Right ventricle myocardium inferior (tissue), 1 donor: ENCODE measurements at places on chromosomes 1 and 21. TPM values are rescaled to one million over a fixed set of nuclear protein-coding genes. Genes with fewer than 3 reads are reported as not detected.

DNA sequence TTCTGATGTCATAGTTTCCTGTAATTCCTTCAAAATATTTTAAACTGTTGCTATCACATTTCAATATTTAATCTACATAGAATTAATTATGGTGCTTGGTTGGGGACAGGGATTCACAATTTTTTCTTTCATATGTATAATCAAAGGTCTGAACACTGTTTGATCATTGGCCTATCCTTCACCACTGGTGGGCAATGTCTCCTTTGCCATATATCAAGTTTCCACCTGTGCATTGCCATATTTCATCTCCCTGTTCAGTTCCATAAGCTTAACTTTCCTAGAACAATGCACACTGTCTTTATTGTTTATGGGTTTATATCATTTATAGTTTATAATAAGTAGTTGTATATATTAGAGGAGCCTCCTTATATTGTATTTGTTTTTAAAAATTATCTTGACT, 374.9 kb upstream of the PTBP2 start:
- DNase-seq, result no peak

CFAP57 gene
- not detected for total RNA-seq

DNA sequence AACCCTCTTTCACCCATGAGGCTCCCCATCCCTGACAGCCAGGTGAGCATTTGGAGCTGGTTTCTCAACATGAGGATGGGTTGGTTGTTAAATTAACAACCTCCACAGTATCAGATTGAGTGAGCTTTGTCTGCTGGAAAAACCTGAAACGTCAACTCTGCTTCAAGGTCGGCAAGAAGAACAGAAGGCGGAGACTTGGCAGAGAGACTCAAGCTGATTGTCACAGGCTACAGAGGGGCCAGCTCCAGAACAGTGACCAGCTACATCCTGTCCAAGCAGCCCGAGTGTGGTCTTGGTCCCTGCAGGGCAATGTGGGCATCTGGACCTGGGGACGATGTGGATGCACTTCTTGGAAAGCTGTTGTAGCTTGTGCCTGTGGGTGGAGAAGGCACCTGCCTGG, 36.6 kb upstream of the TMEM51 start:
- DNase-seq, result no peak

DNA sequence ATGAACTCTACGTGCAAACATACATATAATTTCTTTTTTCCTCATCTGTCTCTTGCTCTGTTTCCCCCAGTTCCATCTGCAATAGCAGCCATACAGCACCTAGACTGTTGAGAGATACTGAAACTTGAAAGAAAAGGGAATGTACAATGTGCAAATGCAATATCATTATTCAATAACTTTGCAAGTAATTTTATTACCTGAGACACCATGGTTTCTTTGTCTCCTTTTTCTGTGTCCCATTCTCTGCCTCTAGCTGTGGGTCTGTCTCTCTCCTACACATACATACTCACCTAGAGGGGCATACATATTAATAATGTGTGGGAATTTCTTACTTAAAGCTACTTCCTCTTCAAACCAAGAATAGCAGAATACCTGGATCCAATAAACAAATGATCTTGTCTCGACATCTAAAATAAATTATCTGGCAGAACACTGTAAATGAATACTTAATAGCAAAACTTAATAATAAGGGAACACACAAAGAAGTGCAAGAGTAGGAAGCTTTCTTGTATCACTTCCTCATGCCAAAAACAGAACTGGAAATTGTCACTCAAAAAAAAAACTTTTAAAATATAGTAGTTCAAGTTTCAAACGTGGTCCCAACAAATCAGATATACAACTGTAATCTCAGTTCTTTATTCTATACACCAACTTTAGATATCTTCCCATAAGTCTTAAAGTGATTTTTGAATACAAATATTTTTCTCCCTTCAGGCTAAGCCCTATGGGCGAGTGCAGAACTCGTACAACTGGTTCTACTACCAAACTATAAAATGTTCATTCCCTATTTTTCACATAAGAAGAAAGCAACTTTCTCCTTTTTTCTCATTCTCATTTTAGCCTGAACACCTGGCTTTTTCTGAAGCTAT, 194.6 kb downstream of the NRIP1 start:
- no peak for DNase-seq

GRCh38 chr1:116087628-116088027, 23.6 kb upstream of the MAB21L3 start:
- no peak for DNase-seq

SLC35F3 gene
- total RNA-seq, result not detected

NHLH1 gene
- not detected for total RNA-seq

DNA sequence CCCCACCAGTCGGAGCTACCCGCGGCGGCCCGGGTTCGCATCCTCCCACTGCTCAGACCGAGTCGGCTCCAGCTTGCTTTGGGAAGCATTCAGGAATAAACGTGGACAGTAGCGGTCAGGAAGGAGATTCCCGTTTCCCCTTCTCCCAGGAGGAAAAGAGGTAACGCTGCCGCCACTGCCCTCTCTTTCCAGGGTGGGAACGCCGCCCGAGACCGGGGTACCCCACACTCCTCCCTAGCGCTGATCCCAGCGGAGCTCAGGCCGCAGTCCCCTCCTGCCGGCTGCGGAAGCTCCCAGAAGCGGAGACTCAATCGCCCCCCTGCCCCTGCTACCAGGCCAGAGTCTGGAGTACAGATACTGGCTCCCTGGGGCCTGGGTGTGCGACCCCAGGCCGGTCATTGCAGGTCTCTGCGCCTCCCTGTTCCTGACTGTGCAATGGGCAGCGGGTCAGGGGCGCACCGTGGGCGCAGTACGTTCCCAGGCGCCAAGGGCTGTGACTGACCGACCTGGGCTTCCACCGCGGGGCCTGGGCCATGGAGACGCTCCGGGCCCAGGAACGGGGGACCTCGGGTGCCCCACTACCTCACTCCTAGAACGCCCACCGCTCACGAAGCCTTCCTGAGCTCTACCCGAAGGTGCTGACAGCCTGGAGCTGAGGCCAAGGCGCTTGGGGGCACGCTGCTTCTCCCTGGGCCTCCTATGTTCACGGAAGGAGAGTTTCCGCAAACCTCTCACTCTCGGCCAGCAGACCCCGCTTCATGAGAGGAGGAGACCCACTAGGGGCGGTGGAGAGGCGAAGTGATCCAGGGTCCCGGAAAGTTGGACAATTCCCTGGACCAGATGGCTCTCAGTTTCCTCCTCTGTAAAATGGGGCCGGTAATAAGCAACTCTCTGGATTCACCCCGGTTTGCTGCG, 7.8 kb downstream of the DMRTA2 start:
- DNase-seq, result no peak

DNA sequence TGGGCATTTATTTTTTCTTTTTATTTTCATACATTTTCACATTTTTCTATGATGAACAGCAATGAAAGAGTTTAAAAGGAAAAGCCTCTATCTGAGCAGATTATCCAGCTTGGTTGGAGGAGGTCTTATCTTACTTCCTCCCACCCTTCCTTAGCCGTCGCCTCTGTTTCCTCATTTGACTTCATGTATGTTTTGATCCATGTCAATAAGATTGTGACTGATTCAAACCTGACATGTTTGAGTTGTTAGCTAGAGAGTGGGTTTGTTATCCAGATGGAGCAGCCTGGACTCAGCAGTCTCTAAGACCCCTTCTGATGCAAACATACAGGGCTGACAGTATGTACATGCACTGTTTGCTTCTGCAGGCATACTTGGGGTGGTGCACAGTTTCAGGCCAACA, 31.2 kb downstream of the MACO1 start:
- DNase-seq, result no peak

DNA sequence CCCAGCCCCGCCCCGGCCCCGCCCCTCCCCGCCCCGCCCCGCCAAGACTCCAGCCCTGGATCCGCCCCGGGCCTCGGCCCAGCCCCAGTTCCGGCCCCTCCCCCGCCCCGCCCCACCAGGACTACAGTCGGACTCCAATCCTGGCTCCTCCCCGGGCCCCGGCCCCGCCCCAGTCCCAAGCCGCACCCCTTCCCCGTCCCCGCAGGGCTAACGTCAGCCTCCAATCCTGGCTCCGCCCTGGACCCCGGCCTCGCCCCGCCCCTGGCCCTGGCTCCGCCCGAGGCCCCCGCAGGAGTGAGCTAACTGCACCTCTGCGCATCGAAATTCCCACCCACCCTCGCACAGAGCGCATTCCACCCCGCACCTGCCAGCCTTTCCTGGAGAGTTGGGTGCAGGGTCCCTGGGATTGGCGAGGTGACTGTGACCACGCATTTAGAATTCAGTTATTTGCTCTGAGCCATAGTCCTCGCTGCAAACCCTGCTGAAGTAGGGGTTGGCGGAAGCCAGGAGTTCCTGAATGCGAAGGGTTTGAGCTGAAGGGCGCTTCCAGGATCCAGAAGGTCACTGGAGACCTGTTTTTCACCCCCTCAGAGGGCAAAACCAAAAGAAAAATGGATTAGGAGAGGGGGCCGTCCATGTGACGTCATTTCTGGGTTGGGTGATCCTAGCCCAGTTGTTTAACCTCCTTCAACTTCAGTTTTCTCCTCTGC, 588 bp upstream of the IGSF8 start:
- peak; percentile 98 for DNase-seq

DNA sequence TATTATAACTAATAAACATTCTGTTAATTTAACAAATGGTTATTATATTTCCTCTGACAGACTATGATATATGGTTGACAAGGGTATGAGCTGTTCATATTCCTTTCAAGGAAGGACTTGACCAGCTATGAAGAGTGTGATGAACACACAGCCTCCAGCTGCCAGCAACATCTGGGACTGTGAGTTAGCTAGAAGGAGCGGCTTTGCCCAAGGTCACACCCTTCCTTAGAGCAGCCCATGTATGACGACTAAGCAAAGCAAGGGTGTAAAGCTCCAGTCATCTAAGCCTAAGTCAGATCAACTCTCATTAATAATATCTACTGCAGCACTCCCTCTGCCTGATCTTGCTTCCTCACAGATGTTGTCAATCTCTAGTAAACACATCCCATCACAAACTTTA, 355.4 kb downstream of the PLPP3 start:
- no peak for DNase-seq

OR2T2 gene
- not detected for total RNA-seq

KPRP gene
- not detected for total RNA-seq

GRCh38 chr1:8474369-8474768, 156.5 kb downstream of the SLC45A1 start:
- DNase-seq, result no peak

DNA sequence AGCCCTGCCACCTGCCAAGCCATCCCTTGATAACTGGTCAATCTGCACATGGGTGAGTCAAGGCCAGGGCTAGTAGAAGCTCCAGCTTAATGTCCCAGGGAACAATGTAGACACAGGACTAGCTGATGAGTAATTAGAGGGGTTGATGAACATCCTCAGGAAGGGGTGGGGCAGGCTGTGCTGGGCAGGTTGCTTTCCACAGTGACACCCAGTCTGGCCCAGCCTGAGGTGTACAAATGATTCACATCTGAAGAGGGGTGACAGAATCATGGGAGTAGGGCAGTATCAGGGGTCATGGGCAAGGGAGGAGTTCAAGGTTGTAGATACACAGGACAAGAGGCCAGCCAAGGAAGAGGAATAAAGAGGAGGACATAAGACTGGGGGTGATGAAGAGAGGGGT, 4.3 kb downstream of the LPAR3 start:
- no peak for DNase-seq

DNA sequence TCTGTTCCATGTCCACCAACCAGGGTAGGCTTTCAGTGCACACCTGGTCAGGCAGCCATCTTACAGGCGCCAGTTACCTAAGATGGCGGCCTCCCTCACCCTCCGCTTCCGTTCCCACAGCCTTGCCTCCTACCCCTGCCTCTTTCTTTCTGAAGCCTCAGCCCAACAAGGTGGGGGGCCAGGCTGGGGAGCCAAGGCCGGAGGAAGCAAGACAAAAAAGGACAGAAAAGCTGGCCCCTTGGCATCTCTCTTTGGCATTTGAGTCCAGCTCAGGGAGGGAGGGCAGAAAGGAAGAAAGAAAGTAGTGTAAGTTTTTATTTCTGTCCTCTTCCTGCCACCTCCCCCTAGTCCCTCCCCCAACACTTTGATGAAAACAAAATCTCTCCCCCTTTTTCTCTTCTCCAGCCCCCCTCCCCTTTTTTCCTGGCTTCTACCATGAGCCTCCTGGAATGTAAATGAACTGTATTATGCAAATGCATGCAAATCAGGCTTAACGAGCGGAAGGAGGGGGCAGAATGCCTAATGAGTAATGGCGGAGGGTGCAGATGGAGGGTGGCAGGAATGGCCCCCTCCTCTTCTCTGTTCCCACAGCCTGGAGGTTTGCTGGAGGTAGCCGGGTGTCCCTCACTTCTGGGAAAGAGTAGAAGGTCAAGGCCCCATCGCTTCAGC, 43.8 kb downstream of the RHBG start:
- DNase-seq, result no peak

ADORA3 gene
- 3.8 TPM for total RNA-seq

DNA sequence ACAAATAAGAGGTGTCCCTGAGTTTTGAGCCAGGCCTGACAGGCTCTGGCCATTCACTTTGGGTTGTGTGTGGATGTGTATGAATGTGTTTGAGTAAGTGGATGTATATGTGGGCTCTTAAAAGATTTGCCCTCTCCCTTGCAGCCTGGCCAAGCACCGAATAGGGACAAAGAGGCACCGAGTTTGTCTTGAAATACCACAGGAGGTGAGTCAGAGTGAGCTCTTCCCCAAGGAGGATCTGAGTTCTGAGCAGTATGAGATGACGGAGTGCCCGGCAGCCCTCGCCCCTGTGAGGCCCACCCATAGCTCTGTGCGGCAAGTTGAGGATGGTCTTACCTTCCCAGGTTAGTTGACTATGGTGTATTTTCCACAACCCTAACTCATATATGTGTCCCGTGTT, 19.0 kb downstream of the KDM4A start:
- no peak for DNase-seq

ITPKB gene
- 24.8 TPM for total RNA-seq

- no peak for DNase-seq
These were observed 21.4 kb downstream of the PLEKHA6 start for GRCh38 chr1:204338360-204338759.

DAB1 gene
- total RNA-seq, result 9.0 TPM

GRCh38 chr1:116392717-116393404, 19.8 kb downstream of the ATP1A1 start:
- no peak for DNase-seq

CELSR2 gene
- 6.5 TPM for total RNA-seq

DNA sequence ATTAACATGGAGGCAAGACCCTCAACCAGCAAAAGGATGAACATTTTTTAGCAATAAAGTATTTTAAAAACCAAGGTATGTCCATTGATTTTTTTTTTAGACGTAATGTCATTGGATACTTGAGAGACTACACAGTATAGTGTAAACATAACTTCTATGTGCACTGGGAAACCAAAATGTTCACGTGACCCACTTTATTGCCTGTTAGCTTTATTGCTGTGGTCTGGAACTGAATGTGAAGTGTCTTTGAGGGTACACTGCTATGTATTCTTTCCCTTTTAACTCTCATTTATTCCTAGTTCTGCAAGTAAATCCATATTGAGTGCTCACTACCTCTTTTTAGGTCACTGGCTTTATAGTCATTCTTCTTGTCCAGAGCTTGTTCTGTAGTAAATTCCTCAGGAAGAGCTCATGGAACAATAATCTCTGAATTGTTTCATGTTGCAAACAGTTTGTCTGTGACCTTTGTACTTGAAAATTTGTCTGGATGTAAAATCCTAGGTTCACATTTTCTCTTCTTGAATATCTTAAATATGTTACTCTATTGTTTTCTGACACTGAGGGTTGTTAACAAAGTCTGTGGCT, 20.6 kb downstream of the ABCD3 start:
- no peak for DNase-seq

TYW3 gene
- 19.9 TPM for total RNA-seq

TINAGL1 gene
- total RNA-seq, result 273 TPM

SDC3 gene
- total RNA-seq, result 28.5 TPM

GRCh38 chr1:234475167-234475793, 3.7 kb downstream of the TARBP1 start:
- DNase-seq, result no peak

GRCh38 chr1:85363521-85363920, 87.1 kb upstream of the BCL10 start:
- no peak for DNase-seq
